Stimulated activated CD4-positive, alpha-beta T cell treated with anti-CD3 and anti-CD28 coated beads, Interleukin-12 subunit alpha, Interleukin-12 subunit beta, amount 100 ng/mL, for 48 hours (primary cell): ENCODE measurements at places on chromosomes 3 and 15.

- DNase-seq: no peak
Measured at GRCh38 chr3:27138005-27138404, 231.2 kb downstream of the NEK10 start.

GRCh38 chr3:142053244-142053643 is 96.1 kb downstream of the TFDP2 start:
- DNase-seq: no peak

- DNase-seq: no peak
Measured at GRCh38 chr15:77032052-77032646, 37.2 kb downstream of the PSTPIP1 start.

DNA sequence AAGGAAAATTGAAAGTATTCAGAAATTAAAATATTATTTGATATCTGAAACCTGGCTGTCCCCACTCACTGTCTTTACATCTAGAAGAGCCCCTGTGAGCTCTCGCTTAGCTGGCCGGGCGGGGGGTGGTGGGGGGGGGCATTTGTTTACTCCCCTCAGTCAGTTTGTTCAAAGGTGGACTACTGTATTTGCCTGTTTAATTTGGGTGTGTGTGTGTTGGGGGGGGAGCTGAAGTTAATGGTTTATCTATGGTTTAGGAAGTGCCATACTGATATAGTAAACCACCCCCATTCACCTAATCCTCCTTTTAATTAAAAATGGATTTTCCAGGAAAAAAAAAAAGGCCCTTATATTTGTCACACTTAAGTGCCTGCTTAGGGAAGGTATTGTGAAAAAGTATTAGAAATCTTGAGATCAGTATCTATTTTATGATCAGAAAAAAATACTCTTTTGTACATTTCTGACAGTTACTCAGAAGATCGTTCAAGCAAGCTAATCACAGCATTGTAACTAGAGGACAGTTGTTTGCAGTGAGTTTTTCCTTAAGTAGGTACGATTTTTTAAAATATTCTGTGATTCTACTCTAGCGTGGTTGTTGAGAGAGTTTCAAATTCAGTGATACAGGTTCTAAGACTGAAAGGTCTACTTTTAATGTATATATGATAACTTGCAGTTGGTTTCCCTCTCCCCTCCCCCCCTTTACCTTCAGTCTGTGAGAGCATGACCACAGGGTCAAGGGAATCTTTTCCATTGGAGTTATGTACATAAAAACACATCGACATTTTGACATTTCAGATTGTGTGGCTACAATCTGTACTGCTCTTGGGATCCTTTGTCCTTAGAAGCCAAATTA is 8.5 kb downstream of the NR2F2 start:
- DNase-seq: no peak

DNA sequence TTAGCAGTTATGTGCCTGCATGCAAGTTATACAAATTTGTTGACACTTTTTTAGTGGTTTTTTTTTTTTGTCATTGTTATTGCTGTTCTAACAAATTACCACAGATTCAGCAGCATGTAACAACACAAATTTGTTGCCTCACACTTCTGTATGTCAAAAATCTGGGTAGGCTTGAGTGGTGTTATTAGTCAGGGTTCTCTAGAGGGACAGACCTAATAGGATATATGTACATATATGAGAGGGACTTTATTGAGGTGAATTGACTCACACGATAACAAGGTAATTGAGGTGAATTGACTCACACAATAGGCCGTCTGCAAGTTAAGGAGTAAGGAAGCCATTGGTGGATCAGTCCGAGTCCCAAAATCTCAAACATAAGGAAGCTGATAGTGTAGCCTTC is 15.0 kb upstream of the PLSCR1 start:
- no peak for DNase-seq

DNA sequence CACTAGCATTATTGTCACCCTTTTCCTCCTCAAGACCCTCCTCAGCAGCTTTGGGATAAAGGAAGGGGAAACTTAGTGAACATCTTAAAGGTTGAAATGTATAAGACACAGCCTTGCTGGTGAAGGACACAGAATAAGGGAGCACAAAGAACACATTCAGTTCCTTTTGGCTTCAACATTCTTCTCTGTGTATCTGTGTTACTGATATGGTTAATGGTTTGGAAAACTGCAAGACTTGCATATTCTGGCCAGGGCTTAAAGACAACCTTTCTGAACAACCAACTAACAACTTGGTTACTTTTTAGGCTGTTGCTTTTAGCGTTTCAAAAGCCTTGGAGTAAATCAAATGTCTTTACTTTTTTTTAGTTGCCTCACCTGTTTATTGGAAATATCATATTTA is 680.5 kb downstream of the MECOM start:
- DNase-seq: no peak

DNA sequence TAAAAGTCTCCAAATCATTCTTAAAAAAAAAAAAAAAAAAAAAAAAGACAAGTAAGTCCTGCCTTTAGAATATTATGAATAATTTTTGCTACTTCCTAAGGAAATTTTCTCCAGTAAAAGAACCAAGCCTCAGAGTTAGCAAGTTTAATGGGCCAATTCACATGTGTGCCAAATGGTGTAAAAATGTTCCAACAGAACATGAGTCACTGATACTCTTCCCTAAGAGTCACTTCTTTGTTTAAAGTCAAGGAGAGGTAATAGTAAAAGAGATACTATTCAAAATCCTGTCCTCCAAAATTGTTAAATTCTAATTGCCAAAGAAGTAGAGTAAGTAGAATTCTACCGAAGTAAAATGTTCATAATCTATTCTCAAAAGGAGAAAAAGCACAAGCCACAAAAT is 17.7 kb upstream of the CPA3 start:
- DNase-seq: no peak

- no peak for DNase-seq
Measured at GRCh38 chr3:64049136-64049535, 25.8 kb upstream of the PSMD6 start.

- DNase-seq: no peak
Measured at GRCh38 chr3:184549796-184550577, 11.6 kb upstream of the EPHB3 start.

GRCh38 chr15:43275740-43276562 is 9.2 kb upstream of the TGM5 start:
- no peak for DNase-seq

DNA sequence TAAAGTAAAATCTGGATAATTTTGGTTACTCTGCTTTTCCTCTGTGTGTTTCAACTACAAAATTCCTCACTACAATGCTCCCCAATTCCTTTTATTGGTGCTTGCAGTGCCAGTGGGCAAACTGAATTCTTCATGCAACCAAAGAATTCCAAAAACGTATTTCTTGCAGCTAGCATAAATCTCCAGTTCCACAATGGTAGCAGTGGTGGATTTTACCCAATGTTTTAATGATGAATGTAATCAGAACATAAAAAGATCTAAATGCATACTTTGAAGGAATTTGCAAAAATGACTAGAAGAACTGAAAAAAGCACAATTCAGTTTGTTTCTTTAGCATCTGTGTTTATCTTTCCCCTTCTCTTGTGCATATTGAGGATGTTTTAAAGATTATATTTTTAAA is 359.6 kb upstream of the TPRG1 start:
- DNase-seq: no peak

DNA sequence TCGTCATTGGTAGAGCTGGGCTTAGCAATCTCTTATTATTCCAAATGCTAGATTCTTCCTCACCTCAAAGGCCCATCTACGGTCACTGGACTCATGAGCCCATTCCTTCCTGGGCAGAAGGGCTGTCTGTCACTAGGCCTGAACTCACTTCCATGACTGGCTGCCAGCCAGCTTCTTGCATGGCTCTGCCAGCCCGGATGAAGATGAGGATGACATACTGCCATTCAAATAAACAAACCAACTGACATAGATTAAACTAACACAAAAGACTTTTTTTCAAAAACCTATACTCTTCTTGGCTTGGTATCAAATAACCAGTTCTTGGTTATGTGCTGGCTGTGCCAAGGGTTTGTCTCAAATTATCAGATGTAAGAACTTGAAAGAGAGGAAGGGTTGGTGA is 23.8 kb downstream of the ISL2 start:
- DNase-seq: no peak

DNA sequence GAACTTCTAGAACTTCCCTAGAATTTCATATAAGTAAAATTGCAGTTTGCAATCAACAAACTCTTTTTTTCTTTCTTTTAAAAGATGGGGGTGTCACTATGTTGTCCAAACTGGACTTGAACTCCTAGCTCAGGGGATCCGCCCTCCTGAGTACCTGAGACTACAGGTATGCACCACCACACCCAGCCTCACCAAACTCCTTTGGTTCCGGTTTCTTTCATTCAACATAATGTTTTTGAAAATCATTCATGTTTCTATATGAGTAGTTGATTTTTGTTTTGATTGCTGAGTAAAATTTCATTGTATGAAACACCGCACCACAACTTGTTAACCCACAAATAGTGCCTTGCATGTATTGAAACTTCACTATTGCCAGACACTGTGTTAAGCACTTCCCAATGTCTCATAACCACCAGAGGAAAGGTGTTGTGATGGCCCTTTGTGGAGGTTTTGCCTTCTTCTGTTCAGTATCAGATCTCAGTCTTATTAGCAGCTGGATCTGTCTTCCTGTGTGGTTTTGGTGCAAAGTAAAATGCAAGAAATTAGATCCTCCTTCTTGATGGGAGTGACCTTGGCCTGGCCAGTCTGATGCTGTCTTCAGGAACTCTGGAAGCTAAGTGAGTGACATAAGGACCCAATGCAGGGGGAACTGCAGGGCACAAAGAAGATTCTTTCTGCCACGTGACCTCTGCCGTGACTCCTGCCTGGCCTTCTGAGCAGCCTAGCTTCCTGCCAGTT is 78.8 kb upstream of the UBE2E1 start:
- no peak for DNase-seq

GRCh38 chr3:5731100-5731499 is 543.6 kb downstream of the EDEM1 start:
- DNase-seq: no peak
